Cortex of kidney (tissue), 1 donor: ENCODE measurements at places on chromosomes 2 and 18.

DNA sequence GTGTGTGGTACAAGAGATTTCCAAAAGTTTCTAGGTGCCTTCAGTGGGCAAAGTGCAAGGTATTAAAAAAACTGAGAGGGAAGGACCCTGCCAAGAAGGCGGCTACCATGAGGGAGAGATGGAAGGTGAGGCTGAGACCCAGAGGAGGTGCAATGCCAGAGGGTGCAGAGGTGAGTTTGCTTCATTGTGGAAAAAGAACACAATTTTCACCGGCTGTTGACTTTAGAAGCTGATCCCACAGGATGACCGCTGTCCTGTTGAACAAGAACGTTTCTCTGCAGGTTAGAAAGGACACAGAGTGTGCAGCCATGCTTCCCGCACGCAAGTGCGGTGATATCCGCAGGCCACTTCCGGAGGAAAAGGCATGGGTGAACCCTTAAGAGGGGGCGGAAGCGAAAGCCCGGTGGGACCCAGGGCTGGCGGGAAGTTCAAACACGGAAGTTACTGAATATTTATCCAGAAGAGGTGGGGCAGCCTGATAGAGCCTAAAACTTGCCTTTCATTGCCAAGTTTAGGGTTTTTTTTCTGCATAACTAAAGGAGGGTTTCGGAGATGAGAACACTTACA, 16.6 kb downstream of the SP110 start:
- DNase-seq: no peak

DNA sequence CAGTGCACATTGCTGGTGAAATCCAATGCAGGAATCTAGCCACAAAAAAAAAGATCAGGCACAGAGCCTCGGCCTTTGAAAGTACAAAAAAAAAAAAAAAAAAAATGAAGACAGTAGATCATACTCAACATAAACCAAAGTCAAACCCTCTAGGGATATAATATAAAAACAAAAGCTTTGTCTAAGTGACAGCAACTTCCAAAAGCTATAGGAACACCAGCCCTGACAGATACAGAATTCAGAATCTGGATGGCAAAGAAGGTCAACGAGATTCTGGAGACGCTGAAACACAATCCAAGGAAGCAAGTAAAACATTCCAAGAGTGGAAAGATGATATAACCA, 54.0 kb upstream of the SCN1A start:
- DNase-seq: no peak

DNA sequence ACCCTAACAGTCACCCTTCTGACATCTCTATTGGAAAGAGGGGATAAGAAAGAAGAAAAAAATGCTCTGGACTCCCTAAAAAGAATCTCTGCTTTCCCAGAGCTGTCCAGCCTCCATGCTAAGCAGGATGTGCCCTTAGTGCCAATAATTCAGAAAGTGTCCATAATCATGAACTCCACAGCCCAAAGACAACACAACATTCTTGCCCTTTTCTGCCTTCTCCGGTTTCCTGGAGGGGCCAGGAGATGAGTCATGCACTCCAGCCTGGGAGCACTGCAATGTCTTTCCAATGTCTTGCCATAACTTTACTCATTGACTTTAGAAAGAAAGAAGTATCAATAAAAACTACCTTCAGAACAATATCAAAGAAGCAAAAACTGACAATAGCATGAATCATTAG, 44.0 kb downstream of the KLF7 start:
- DNase-seq: no peak

- no peak for DNase-seq
Observed at GRCh38 chr2:25991965-25992364, 9.7 kb upstream of the KIF3C start.

- no peak for DNase-seq
Observed at GRCh38 chr2:218854860-218855259, 4.7 kb upstream of the WNT6 start.

DNA sequence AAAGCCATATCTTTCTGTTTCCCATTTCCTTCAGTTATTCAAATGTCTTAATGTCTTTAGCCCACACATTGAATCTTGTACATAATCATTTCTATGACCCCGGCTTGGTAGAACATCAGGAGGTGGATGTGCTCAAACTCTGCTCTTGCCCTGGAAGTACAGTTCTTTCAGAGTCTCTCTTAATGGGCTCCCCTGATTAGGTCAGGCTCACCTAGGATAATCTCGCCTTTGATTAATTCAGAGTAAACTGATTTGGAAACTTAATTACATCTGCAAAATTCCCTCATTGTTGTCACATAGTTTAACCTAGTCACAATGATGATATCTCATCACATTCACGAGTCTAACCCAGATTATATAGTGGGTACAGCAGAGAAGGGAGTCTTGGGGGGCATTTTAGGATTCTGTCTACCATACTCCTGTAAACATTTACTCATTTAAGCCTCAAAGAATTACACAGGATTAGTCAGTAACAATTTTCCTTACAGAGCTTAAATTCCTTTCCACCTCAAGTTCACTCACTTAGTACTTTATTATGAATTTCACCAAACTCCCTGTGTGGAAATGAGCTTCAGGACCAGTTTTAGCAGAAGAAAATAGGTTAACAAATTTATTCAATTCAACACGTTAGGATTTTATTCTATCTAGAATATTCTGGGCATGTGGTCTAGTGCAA, 135.5 kb downstream of the FHOD3 start:
- DNase-seq: no peak

GRCh38 chr2:159808032-159808425, 10.0 kb upstream of the CD302 start:
- DNase-seq: no peak

DNA sequence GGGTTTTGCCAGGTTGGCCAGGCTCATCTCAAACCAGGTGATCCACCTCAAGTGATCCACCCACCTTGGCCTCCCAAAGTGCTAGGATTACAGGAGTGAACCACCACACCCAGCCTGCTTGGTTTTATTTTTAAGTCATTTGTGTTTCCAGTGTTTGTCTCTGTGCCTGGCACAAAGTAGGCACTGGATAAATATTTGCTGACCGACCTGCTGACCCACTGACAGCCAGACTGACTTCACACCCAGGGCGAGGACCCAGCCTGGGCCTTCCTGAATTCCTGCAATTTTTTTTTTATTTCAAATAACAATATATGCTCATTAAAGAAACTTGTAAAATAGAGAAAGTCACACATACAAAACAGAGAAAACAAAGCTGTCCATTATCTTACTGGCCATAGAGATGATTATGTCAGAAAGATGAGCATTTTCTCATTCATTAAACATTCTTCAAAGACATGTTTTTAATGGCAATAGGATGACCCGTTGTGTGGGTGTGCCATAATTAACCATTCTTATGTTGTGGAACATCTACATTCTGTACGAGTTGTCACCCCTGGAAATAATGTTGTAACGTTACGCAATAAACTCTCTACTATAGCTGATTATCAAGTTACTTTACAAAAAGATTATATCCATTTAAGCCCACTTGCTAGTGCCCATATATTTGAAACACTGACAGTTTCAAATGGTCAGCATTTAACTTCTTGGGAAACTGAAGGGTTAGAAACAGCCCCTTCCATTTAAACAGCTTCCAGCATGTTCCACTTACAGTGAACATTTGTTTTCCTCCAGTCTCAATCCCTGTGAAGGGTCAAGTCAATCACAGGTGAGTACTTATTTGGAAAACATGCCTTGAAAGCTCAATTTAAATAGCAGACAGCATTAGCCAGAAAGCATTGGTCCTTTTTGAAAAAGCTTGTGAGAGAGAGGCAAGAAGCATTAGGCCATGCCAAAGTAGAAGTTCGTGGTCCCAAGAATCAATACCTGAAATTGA, 25.7 kb upstream of the GATA6 start:
- DNase-seq: no peak

DNA sequence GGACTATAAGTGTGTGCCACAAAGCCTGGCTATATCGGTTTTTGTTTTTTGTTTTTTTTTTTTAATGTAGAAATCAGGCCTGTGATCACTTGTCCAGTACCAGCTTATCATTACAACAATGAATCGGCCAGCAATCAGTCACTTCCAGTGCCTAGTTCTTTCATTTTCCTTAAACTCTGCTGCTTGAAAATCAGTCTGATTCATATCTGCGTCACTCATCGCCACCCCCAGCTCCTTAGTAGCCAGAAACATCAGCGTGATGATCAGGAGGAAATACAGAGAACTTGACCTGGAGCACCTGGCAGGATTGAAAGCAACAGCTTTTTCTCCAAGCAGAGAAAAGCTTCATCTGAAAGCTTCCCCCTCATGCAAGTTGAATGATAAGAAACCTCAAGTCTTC, 75.4 kb downstream of the SPTBN1 start:
- DNase-seq: no peak

DNA sequence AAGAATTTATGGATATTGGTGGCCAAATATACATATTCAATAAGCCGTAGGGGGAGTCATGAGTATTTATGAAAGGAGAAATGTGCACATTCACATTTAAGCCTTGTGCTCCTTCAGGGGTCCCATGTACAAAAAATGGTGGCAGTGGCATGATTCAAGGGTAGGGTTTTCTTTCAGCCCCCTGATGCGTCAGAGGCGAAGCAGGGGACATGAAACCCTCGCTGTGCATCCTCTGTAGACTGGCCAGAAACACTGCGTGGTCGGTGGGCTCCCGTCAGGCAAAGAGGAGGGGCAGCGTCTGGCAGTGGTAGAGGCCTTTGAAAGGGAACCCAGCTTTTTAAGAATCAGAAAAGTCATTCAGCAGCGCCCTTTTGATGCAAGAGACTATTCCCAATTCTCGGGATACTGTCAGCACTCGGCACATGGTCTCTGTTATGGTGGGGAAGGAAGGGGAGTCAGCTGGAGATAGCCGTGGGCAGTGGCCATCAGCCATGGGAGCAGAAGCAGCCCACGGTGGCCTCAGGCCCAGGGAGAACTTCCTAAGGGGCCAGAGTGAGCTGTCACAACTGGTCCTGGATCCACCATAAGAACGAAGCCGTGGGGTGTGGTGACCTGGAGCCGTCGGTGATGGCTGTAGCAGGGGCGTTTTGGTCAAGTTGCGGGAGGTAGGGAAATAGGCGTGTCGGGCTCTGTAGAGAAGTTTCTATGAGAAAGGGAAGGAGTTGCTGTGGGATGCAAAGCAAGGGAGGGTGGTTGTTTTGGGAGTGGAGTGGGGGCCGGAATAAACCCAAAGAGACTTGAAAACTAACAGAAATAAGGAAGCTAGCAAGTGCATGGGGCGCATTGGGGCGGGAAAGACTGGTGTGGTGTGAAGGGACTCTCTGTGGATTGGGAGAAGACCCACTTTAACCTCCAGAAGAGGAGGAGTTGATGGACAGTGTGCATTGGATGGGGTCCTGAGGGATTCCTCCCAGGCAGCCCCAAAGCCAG, 95.6 kb downstream of the SH3BP4 start:
- no peak for DNase-seq

DNA sequence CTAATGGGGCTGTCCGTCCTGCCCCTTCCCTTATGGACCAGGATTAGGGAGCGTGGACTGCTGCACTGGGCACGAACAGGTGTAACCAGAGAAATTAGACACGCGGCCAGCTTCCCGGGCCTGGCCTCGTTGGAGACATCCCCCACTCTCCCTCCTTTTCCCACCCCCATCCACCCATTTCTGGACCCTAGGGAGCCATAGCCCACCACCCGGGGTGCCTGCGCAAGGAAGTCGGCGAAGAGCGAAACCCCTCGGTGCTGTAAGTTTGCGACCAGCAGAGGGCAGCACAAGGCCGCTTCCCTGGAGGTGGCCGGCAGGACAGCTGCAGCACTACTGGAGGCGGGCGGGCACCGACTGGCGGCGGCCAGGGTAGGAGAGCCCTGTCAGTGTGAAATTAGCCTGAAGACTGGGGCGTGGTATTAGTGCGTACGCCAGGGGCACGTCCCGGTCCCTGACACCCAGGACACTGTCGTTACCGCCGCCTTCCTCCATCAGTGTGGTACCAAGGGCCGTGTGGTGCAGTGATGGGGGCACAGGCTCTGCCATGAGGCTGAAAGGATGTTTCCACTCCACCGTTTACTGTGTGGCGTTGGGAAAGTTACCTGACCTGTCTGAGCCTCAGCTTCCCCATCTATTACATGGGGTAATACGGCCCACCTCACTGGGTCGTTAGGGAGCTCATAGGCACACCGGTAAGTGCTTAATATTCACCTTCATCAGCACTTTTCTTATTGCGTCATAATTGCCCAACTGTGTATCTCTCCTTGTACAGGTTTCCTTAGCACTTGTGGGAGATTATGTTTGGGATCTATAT, 36.0 kb upstream of the CD207 start:
- DNase-seq: no peak

DNA sequence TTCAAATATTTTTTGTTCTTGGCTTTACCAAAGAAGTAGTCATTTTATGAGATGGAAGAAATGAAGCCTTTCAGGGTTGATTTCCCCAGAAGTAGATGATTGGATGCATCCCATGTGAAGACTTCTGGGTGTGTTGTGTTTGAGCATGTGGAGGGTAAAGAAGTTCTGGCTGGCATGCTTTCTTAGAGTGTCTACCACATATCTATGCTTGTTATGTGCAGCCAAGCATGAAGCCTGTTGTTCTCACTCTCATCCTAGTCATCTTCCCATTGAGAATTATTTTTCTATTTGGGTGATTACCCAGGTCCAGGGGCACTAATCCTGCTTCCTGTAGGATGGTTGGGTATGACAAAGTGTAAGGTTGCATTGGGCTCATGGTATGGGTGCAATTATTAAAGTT, 472.9 kb downstream of the PTPRM start:
- no peak for DNase-seq

DNA sequence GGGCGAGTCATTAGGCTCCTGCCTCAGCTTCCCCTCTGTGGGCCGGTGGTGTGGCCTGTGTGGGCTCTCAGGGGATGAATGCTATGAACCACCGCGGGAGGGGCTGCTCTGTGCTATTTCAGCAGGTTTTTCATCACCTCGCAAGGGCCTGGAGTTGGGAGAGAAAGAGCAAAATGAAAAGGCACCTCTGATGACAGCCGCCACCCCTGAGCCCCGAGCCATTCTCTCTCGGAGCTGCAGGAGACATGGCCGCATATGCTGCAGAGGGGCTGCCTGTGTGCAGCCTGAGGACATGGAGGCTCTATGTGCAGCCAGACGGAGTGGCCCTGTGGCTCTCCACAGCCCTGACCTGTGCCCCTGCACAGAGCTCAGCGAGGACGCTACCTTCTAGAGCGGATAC, 96.2 kb upstream of the CTDP1 start:
- DNase-seq: no peak

GRCh38 chr2:96306370-96306769, 1.0 kb upstream of the SNRNP200 start:
- DNase-seq: no peak

DNA sequence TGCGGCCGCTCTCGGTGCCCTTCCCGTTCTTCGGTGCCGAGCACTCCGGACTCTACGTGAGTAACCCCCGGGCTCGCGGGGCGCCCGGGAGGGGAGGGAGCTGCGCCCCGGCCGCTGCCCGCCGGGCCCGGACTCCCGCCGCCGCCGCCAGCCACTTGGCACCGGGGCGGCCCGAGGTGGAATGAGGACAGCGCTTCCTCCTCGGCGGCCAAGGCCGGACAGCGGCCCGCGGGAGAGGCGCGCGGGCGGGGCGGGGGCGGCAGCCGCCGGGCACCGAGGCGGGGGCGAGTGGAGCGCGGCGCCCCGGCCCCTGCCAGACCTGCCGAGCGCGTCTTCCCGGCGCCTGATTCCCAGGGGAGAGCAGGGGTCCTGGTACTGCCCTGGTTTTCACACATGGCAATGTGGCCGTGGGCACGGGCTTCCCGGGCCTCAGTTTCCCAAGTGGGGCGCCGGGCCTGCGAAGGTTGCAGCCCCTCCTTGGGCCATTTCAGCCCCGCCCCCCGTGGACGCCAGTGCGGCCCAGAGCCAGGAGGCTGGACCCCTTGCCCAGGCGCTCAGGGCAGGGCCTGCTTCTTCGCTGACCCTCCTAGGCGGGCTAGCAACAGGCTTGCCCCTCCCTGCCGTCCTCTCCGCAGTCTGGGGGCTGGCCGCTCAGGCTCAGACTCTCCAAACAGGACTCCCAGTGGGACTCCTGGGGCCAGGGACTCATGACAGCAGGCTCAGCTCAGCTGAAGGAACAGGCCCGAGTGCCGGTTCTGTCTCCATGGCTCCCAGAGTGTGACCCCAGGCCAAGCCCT, 775 bp downstream of the SNED1 start:
- no peak for DNase-seq
